Epithelial cell of prostate (primary cell): ENCODE measurements at places on chromosomes 16 and 17.

DNA sequence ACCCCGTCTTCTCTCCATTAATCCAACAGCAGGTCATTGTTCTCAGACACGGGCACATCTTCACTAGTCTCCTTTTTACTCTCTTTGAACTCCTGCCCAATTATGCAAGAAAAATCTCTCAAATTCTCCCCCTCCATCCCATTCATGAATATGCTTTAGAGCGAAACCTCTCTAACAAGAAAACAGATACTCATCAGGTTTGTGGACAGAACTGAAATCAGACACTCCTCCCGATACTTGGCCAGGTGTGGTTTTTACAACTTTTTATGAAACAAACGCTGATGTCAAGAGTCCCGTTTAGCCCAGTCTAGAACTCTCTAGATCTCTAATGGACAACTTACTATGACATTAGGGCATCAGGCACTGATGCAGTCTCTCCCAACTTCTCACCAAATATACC, 40.9 kb downstream of the PIK3R5 start:
- no peak for DNase-seq

DNA sequence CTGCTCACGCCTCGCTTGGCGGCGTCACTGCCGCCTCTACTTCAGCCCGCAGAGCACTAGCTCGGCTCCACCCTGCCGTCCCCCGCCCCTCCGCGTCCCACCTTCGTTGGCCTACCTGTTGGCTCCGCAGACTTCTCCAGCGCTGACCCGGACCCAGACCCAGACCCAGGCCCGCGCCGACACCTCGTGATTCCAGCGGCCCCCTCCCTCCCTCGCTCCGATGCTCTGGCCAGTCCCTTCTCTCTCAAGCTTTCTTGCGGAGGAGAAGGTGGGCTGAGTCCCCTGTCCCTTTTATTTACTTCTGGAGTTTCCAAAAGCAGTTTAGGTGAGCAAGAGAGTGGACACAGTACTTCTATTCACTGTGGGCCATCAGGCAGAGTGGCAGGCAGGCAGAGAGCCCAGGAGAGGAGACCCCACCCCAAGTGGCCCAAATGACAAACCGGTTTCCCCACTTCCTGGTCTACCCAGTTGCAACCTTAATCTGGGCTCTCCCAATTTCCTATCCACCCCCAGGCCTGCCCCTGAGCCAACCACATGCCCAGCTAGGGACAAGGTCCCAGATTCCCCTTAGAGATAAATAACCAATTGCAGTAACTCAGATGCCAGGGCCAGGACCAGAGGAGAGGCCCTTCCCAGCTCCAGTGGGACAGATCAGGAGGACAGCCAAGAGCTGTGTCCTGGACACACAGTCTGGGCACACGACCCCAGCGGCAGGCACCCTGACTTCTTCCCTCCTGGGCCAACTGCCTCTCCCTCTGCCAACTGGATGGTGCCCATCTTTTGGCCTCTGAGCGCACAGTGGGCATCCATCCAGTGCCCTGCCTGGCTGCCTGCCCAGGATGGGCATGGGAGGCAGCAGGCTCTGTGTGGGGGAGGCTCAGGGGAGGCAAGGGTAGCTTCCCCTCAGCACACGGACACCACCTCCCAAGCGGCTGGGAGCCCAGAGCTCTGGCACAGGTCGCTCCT, 1.2 kb upstream of the SRCIN1 start:
- no peak for DNase-seq

DNA sequence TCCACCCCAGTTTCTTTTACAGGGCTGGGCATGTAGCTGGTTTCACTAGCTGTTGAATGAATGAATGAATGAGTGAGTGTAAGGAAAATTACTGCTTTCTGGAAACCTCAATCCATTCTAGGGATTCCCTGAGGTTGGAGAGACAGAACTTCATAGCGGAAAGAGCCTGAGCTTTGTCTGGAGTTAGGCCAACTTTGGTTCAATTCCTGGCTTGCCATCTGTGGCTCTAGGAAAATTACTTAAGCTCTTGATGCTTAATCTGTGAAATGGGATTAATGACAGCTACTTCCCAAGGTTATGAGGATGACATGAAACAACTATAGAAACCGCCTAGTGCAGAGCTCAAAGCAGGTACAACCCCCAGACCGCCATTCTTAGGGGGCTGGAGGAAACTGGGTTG, 76.3 kb upstream of the AXIN2 start:
- DNase-seq: no peak

GRCh38 chr16:14358697-14359305, 271.3 kb downstream of the PARN start:
- DNase-seq: peak; percentile 89

- no peak for DNase-seq
Measured at GRCh38 chr16:50384500-50385135, 15.8 kb upstream of the BRD7 start.

DNA sequence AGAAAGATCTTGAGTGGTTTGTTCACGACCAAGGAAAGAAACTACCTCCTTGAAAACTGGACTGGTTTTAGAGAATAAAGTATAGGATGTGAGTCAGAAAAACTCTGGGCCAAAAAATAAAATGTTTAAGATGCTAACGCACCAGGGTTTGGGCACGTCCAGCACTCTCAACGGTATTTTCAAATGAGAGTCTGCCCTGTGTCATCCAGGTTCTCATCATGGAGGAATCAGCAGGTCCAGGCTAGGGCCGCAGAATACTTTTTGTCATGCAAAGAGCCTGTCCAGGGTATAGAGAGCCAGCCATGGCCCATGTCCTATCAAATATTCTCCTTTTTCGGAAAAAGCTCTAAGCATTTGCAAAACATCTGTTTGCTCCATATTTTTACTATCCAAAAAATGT, 2.4 kb downstream of the NXN start:
- no peak for DNase-seq
